ENCODE measurements at places on chromosomes 2 and 18. TPM values are rescaled to one million over a fixed set of nuclear protein-coding genes. Genes with fewer than 3 reads are reported as not detected.

The GPR39 gene
- total RNA-seq: 4.3 TPM

The AMER3 gene
- total RNA-seq: 0.23 TPM

The CDK15 gene
- total RNA-seq: 1.3 TPM

The PROM2 gene
- 34.7 TPM for total RNA-seq

The RTP5 gene
- not detected for total RNA-seq

Measured in metanephros (tissue), 2 donors.